ENCODE measurements at places on chromosomes 6 and 20. TPM values are rescaled to one million over a fixed set of nuclear protein-coding genes. Genes with fewer than 3 reads are reported as not detected.

GRCh38 chr6:146545581-146545980 is 1.9 kb downstream of the RAB32 start:
- DNase-seq = peak; percentile 67

- DNase-seq = no peak
Observed at GRCh38 chr6:15205321-15205720, 40.5 kb upstream of the JARID2 start.

DNA sequence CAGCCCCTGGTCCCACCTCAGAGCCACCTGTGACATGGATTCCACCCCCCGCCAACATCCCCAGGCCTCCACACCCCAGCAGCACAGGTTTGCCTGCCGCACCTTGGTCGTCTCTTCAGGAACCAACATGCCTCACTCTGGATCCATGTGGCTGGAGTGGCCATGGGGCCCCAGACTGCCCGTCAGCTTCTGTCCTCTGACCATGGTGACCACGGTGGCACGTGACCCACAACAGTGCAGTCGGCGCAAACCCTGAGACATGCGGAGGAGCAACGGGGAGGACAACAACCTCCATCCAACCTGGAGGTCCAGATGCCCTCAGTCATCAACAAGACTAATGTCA is 85.6 kb downstream of the ANKRD60 start:
- no peak for DNase-seq

The SLC17A3 gene
- total RNA-seq = 1.1 TPM

DNA sequence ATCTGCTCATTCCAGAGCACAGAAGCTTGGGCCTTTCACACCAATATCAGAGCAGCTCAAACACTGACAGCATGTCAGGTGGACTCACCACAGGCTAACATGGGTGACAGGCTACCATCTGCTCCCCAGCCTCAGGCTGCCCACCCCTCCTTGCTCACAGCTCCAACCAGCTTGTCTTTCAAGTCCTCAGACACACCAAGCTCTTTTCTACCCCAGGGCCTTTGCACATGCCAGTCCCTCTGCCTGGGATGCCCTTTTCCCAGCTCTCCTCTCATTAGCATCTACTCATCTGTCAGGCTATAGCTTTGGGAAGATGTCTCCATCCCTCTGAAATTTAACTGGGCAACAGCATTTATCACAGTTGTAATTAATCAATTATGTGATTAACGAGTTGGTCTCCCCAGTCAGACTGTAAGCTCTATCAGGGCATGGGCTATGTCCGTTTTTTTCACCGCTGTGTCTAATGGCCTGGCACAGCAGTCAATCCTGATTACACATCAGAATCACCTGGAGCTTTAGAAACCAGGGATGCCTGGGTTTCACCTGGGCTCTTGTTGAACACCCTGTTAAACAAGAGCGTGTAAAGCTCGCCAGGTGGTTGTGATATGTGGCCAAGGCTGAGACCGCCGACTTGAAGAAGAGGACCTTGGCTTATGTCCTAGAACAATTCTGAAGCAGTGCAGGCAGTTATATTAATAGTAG is 88.9 kb upstream of the MRPS10 start:
- no peak for DNase-seq

The LY6G6F gene
- total RNA-seq = not detected

DNA sequence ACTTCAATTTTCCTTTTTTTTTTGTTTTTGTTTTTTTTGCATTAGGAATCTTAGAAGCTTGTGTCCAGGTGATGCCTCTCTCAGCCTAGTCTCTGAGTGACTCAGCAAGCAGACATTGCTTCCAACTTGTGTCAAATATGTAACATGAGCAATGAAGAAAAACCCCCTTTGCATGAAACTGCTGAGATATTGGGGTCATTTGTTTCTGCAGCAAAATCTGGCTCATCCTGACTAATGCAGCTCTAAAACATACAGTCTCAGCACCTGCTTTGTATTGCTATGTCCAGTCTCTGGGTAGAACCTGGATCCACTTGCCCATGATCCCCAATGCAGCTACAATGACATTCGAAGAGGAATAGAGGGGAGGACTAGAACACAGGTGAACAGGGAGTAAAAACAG is 55.7 kb upstream of the LRFN2 start:
- no peak for DNase-seq

The SLC9A8 gene
- 2.9 TPM for total RNA-seq

All from fibroblast of the aortic adventitia (primary cell).